ENCODE measurements at places on chromosomes 2 and 18.

- DNase-seq = peak; percentile 88
These were observed 17.5 kb downstream of the C1D start for GRCh38 chr2:68045342-68045741.

- DNase-seq = no peak
These were observed 89.3 kb upstream of the ATL2 start for GRCh38 chr2:38466409-38466808.

- no peak for DNase-seq
These were observed 30.7 kb downstream of the LYPD6B start for GRCh38 chr2:149068996-149069888.

GRCh38 chr18:6878556-6879297, 149.2 kb downstream of the ARHGAP28 start:
- no peak for DNase-seq

DNA sequence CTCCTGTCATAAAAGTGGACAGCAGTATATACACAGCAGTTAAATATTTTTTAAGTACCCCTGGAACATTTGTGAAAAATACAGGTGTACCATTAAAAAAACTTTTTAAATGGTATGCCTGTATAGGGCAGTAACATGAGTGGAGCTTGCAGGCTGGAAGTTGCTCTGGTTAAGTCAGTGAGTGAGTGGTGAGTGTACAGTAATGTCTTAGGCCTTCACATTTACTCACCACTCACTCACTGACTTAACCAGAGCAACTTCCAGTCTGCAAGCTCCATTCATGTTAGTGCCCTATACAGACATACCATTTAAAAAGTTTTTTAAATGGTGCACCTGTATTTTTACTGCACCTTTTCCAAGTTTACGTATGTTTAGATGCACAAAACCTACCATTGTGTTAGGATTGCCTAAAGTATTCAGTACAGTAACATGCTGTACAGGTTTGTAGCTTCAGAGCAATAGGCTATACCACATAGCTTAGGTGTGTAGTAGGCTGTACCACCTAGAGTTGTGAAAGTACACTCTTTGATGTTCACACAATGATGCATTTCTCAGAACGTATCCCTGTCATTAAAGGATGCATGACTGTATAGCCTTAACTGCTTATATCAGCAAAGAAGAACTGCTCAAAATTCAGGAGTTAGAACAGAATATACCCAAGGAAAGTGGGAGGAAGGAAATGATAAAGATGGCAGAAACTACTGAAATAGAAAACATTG, 112.6 kb downstream of the EHBP1 start:
- no peak for DNase-seq

All from NCI-H1417 (cell line).